Daoy (cell line): ENCODE measurements at places on chromosomes 7 and 10. TPM values are rescaled to one million over a fixed set of nuclear protein-coding genes. Genes with fewer than 3 reads are reported as not detected.

The PDAP1 gene
- 263 and 279 TPM in 2 replicates for total RNA-seq

The DIP2C gene
- total RNA-seq, result 1.5 and 2.7 TPM in 2 replicates

The DRGX gene
- total RNA-seq, result not detected in 2 replicates

GRCh38 chr7:132386201-132386681 lies 190.0 kb downstream of the PLXNA4 start:
- DNase-seq, result peak; percentile 67

DNA sequence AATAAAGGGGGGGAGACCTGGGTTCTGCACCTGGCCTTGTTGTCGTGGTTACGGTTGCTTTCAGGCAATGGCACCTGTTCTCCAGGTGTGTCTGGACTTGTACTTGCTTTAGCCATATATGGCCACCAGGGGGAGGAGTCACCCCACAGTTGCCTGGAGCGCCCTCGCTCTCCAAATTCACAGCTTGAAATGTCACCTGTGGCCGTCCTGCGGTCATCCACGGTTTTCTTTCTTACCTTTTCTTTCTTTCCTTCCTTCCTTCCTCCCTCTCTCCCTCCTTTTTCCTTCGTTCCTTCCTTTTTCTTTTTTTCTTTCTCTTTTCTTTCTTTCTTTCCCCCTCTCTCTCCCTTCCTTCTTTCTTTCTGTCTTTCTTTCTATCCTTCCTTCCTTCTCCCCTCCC lies 157.2 kb upstream of the ZNF92 start:
- DNase-seq, result peak; percentile 75

The TMEM178B gene
- total RNA-seq, result 1.2 and 1.3 TPM in 2 replicates

GRCh38 chr7:90717296-90718060 lies 121.4 kb downstream of the CDK14 start:
- DNase-seq, result no peak

The RASA4B gene
- 0.95 TPM in 1 of 2 replicates, not detected in the other for total RNA-seq

- no peak for DNase-seq
Measured at GRCh38 chr7:17043012-17043877, 161.5 kb upstream of the AGR3 start.

- DNase-seq, result no peak
Measured at GRCh38 chr10:106038246-106038645, 1126.3 kb downstream of the SORCS1 start.

The KLLN gene
- 0.12 TPM in 1 of 2 replicates, not detected in the other for total RNA-seq

The ADAM12 gene
- total RNA-seq, result 33.8 and 59.9 TPM in 2 replicates

The ZP3 gene
- 2.0 and 3.8 TPM in 2 replicates for total RNA-seq

GRCh38 chr7:11436773-11437524 lies 395.0 kb downstream of the THSD7A start:
- no peak for DNase-seq

The CPN1 gene
- total RNA-seq, result not detected in 2 replicates

DNA sequence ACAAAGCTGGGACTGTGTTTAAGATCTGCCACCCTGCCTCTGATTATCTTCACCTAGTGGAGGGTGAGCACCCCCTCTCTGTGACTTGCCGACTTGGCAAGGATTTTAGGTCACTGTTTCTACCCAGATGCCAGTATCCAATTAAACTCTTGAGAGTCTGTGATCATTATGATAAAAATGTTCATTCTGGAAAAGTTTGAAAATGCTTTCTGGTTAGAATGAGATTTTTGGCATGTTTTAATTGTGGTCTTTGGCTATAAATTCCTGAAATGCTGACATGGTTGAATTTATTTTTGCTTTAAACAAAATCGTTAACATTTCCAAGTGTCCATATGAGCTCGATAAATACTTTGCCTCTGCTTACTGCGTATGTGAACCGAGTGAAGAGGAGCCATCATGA lies 221.4 kb downstream of the BICC1 start:
- peak; percentile 5 for DNase-seq

DNA sequence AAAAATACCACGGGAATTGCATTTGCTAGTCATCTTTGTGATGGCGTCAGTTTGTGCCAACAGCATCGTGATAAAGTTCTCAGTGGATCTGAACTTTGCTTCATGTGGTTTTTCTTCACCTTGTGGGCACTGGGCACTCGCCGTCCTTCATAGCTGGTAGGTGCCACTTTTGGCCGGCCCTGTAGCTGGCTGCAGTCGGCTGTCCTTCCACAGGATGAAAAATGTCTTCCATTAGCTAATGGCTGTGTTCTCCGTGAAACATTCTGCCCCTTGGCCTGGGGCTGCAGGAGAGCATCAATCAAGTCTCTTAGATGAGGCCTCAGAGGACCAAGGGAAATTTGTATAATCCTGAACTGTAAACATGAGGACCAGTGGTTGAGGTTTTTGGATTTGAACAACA lies 145.3 kb downstream of the DYNC1I1 start:
- no peak for DNase-seq

The MRM2 gene
- 51.7 and 58.2 TPM in 2 replicates for total RNA-seq

DNA sequence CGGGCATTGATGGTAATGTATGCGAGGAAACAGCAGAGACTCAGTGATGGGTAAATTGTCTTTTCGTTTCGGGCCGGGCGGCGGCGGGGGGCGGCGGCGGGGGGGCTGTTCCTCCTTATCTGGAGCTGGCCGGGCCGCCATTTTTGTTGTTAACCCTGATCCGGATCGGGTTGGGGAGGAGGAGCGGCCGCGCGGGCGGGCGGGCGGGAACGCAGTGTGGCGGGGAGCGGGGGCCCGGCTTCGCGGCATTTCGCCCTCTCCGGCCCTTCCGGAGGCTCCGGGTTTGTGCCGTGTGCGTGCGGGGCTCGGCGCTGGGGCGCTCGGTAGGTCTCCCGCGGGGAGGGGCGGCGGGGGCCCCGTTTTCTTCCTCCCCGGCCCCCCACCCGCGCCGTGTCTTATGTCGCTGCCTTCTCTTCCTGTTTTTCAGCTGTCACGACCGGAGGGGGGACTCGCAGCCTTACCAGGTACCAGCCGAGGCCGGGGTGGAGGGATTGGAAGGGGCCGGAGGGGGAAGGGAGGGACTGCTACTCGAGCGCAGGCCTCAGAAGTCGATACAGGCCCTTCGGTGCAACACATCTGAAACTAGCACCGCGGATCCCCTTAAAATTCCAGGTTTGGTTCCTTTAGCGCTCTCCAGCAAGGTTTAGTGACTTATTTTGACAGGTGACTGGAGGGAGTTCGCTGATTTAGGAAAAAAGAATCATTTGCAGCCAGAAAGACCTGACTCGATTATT lies 820 bp downstream of the WAC start:
- DNase-seq, result peak; percentile 42

DNA sequence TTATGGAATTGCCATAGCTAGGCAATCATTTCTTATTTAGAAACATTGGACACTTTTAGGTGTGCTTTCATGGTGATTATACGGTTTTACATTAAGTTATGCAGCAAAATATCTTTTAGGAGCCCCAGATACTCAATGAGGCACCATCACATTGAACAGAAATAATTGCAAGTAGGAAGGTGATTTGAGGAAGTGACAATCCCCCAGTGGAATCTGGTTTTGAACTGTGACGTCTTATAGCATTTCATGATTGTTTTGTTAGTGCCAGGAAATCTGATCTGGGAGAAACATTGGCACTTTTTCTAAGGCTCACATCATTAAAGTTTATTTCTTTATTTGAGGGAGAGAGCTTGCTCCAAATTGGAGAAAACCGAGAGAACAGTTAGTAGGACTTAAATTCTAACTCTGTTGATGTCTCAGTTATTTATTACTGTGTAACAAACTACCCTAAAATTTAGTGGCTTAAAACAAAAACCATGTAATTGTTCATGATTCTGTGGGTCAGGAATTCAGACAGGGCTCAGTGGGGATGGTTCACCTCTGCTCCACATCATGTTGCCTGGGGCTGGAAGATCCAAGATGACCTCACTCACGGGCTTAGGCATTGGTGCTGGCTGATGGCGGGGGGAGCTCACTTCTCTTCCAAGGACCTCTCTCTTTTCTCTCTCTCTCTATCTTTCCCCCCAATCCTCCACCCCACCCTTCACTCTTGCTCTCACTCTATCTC lies 78.2 kb upstream of the STEAP1B start:
- DNase-seq, result peak; percentile 99

DNA sequence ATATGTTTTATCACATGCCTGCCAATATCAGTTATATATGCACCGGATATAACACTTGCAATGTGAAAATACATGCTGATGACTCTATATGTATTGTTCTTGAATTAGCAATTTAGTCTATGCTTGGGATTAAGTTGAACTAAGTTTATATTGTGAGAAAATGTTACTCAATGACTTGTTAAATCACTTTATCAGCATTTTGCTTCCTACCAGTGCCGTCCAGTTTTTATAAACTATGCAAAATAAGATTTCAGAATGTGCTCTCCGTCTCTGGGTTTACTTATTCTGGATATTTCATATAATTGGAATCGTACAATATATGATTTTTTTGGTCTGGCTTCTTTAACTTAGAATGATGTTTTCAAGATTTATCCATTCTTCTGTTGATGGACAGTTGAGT lies 25.5 kb upstream of the SLC26A3 start:
- DNase-seq, result no peak

The FUOM gene
- total RNA-seq, result 0.80 and 2.9 TPM in 2 replicates

GRCh38 chr10:34526758-34527730 lies 288.1 kb downstream of the PARD3 start:
- peak; percentile 81 for DNase-seq

DNA sequence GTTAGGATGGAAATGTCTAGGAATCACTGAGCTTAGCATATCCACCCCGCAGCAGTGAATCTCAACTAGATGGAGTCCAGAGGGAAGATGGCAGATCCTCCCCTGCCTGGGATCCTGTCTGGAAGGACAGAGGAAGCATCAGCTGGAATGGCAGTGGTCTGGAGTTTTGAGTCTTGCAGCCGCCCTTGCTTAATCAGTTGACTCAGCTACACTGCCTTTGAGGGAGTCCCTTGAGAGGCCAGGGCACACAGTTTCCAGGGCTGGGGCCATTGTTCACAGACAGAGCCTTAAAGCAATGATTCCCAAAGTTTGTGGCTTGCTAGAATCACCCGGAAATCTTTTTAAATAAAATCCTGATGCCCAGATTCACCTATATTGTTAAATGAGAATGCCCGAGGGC lies 128.1 kb downstream of the NT5C2 start:
- no peak for DNase-seq

DNA sequence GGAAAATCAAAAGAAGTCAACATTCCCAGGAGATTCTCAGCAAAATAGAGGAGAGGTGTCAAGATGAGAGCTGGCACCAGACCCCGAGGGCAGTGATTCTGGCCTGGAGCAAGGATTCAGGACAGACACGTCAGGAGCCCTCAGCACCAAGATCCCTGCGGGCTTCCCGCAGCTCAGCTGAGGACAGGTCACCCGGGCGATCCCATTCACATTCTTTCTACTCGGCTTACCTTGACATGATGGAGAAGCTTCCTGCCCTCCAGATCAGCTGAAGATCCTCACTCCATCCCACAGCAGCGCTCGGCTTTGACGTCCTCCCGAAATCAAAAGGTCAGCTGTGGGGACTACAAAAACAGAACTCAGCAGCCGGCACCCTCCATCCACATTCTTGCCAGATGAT lies 139.1 kb downstream of the DLG5 start:
- DNase-seq, result no peak

GRCh38 chr7:52838981-52839411 lies 196.4 kb upstream of the POM121L12 start:
- DNase-seq, result no peak

GRCh38 chr7:16606704-16607103 lies 38.9 kb downstream of the ANKMY2 start:
- no peak for DNase-seq

The FAM25C gene
- not detected in 2 replicates for total RNA-seq

DNA sequence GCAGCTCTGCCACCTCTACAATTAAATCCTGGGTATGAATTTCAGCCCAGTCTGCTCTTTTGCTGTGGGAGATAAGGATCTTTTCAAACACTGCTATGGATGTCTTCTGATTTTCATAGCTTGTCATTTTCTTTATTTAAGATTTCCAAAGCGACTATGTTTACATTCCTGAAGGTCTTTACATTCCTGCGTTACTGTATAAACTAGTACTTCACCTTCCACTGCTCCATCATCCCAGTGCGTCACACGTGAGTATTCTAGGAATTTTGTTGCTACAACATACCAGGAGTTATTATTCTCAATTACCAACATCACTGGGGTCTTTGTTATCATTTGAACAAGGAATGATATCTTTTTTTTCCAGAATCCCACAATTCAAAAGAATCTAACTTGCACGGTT lies 944.7 kb downstream of the SORCS3 start:
- no peak for DNase-seq

DNA sequence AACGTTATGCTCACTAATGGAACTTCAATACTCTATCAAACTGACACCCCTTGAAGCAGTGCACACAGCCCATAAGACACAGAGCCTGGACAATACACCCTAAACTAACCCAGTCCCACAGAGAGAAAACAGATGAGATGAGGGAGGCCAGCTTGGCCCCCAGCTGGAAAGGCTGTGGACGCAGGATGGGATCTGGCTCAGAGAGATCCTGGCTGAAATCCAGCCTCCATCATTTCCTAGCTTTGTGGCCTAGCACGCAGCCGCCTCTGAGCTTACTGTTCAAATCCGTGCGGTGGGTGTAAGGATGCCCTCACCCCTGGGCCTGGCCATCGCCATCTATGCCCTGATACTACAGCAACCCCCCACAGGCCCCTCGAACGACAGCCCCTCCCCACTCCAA lies 32.7 kb downstream of the SNX8 start:
- DNase-seq, result no peak

DNA sequence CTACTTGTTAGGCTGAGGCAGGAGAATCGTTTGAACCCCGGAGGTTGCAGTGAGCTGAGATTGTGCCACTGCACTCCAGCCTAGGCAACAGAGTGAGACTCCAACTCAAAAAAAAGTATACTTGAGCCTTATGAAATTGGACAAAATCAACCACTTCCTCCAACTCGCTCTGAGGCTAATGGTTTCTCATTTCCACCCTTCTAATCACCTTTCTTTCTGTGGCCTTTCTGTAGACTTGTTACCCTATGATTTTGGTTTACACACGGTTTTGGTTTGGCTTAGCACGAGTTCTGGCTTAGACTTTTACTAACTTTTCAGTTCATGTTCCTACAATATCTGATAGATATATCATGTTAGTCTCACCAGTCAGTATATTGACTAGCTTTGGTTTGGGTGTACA lies 152.0 kb downstream of the PHTF2 start:
- DNase-seq, result no peak

The WASHC2C gene
- 11.6 and 15.6 TPM in 2 replicates for total RNA-seq

The LIPN gene
- total RNA-seq, result not detected in 2 replicates

The EZH2 gene
- total RNA-seq, result 70.1 and 79.1 TPM in 2 replicates

DNA sequence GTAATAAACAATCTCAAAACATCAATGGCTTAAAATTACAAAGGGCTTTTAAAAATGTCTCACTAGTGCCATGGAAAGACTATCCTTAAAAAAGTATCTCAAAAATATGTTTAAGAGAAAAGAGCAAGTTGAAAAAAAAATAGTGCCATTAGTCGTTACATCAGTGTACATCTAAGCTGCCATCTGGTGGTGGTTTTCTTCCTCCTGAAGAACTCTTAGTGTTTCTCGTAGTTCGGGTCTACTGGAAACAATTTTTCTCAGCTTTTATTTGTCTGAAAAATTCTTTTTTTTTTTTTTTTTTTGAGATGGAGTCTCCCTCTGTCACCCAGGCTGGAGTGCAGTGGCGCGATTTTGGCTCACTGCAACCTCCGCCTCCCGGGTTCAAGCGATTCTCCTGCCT lies 5.9 kb upstream of the GARIN1A start:
- DNase-seq, result no peak

- no peak for DNase-seq
Measured at GRCh38 chr10:70956029-70956759, 67.8 kb upstream of the PCBD1 start.

- DNase-seq, result no peak
Measured at GRCh38 chr7:8152489-8153192, 109.3 kb downstream of the ICA1 start.

GRCh38 chr7:22855049-22855392 lies 32.4 kb upstream of the TOMM7 start:
- DNase-seq, result no peak
